ENCODE measurements at places on chromosomes 11 and 22.

DNA sequence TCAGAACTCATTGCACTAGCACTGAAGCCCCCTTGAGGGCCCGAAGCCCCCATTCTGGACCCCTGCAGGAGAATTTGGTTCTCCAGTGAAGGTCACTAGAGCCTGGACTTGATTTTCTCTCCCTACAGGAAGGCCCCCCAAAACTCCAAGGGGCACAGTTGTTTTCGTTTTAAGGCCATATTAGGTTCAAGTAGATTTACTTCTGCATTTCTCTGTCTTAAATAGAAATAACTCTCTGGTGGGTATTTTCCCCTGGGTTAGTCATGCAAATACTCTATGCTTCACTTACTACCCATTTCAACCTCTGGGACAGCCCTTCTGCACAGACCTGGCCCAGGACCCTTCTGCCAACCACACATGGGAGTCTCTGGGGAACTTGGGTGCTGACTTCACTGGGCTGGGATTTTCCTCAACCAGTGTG lies 41.6 kb downstream of the WEE1 start:
- DNase-seq: no peak

DNA sequence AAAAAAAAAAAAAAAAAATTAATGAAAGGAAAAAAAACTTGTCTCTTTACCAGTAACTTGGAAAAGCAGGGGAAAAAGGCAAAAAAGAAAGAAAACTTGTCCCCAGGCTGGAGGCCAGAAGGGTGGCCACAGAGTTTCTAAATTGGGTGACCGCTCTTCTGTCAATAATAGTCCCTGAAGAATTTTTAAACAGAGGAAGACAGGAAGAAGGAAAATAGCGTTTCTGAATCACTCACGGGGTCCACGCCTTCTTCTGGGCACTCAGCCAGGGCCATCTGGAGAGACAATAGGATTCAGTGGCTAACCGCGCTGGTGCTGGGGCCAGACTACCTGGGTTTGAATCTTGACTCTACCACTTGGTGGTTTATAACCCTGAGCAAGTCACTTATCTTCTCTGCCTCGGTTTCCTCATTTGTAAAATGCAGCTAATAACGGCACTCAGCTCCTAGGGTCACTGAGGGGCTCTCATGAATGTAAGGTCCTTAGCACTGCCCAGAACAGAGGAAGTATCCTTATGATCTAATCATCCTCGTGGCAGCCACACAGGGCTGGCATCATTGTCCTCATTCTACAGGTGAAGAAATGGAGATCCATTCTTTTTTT lies 7.0 kb downstream of the C11orf86 start:
- DNase-seq: peak; percentile 77

GRCh38 chr11:119329320-119329719 lies 5.0 kb upstream of the RNF26 start:
- no peak for DNase-seq

- peak; percentile 97 for DNase-seq
Measured at GRCh38 chr11:27281740-27282590, 81.0 kb downstream of the CCDC34 start.

GRCh38 chr11:70073871-70074371 lies 4.2 kb upstream of the ANO1 start:
- DNase-seq: no peak

- no peak for DNase-seq
Measured at GRCh38 chr11:95692526-95693260, 96.9 kb downstream of the FAM76B start.
